ENCODE measurements at places on chromosomes 5 and 9.

DNA sequence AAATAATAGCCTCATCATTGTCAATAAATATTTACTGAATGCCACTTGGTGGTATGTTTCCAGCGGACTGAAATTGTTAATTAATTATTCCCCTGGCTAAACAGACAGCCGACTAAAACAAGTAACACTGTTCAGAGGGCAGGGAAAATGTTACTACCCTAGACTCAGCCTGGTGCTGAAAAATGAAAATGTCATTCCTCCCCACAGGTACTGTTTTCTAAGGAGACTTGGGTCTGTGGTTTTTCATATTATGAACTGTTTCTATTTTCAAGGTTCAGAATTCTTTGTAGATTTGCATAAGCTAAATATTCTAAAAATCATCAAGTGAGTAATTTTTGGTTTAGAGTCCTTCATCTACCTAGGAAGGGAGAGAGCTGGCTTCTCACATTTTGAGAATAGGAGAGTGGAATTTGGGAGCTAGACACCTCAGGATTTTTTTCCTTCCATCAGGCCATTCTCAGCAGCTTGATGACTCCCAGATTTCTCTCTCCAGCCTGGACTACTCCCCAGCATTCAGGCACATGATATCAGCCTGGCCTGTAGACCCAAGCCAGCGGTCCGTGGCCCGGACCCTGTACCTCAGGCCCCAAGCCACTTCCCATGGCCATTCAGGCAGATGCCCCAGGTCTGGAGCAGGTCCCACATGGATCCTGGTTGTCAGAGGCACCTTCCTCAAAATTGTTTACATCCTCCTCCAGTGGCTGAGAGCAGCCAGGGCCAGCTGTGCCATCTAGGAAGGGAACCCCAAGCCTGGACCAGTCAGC lies 24.4 kb downstream of the BHMT start:
- DNase-seq, result no peak

DNA sequence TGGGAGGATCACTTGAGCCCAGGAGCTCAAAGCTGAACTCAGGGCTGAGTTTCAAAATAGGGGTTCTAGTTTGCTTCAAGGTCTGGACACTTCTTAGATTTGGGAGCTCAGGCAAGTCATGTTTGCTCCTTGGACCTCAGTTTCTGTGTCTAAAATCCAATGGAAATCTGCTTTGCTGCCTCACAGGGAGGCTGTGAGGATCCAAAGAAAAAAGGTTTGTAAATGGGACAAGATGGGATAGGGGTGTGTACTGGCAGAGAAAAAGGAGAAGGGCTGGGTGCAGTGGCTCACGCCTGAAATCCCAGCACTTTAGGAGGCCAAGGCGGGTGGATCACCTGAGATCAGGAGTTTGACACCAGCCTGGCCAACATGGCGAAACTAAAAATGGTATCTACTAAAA lies 39.6 kb upstream of the SH3PXD2B start:
- no peak for DNase-seq

GRCh38 chr5:137264041-137264440 lies 235.1 kb downstream of the SPOCK1 start:
- no peak for DNase-seq

DNA sequence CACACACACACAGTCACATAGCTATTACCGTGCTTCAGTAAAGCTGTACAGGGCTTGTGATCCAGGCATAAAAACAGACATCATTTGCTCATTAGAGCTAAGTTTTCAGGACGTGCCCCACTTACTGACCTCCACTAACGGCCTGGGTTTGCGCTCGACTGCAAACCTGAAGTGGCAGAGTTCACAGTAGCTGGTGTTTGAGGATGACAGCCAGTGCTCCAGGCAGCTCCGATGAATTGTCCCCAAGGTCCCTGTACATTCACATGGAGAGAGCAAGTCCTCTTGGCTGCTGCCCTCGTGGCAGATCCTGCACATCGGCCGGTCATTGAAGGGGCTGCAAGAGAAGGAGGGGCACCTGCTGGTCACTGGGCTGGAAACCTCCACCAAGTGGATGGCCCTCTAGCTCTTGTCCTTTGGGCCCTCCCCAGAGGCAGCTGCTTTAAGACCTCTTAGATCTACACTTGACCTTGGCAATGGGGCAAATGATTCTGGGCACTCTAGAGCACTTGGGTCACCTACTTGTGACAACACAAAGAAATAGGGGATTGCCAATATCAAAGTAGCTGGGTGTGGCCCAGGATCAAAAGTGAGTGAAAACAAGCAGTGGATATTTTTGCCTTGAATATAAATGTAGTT lies 115.4 kb downstream of the MARCHF3 start:
- no peak for DNase-seq

GRCh38 chr5:134992148-134992547 lies 24.4 kb downstream of the CATSPER3 start:
- DNase-seq, result no peak

DNA sequence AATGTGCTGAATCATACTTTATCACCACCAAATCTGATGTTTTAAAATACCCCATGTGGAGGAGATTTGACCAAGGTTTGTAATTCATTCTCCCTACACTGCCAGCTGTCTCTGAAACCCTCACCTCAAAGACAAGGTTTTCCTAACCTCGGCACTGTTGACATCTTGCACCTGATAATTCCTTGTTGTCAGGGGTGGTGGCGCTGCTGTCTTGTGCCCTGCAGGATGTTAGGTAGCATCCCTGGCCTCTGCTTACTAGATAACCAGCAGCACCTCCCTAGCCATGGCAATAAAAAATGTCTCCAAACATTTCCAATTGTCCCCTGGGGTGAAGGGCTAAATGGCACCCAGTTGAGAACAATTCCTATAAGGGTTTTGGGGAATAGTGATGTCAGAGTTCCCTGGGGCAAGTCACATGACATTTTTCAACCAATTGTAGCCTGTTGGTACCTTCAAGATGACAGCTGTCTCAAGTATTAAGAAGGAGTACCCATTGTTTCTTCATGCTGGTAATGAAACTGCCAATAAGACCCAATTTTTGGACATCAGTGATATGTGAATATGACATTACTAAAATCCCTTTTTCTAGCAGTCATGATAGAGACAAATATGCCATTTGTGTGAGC lies 160.6 kb upstream of the PLCXD3 start:
- no peak for DNase-seq

DNA sequence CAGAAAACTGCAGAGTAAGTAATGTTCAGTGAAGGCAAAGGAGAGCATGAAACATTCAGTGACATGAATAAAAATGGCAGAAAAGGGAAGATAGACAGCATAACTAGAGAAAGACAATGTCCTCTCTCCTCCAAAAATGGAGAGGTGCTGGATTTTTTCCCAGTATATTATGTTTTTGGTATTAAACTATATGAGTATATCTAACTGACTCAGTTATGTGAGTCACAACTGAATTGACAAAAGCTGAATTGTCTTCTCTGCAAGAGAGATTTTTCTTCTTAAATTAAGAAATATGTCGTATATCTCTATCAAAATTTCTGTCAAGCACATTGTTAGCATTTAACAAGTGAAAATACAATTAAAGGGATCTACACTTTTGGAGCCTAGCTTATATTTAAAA lies 375.1 kb downstream of the CHSY3 start:
- no peak for DNase-seq

DNA sequence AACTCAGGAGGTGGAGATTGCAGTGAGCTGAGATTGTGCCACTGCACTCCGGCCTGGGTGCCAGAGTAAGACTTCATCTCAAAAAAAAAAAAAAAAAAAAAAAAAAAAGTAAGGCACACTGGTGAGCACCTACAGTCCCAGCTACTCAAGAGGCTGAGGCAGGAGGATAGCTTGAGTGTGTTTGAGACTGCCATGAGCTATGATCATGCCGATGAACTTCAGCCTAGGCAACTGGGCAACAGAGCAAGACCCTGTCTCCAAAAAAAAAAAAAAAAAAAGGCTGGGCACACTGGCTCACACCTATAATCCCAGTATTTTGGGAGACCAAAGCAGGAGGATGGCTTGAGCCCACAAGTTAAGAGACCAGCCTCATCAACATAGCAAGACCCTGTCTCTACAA lies 20.3 kb downstream of the UIMC1 start:
- DNase-seq, result no peak

- DNase-seq, result no peak
These were observed 50.3 kb downstream of the SAR1B start for GRCh38 chr5:134582281-134582680.
